ENCODE measurements at places on chromosomes 1 and 21.
A peak's percentile ranks its signal among the peaks of the same experiment; 100 is the strongest.

- DNase-seq, result no peak
Observed at GRCh38 chr21:21690068-21690665, 692.0 kb downstream of the NCAM2 start.

GRCh38 chr1:15870421-15870820, 22.9 kb downstream of the SPEN start:
- DNase-seq, result no peak

DNA sequence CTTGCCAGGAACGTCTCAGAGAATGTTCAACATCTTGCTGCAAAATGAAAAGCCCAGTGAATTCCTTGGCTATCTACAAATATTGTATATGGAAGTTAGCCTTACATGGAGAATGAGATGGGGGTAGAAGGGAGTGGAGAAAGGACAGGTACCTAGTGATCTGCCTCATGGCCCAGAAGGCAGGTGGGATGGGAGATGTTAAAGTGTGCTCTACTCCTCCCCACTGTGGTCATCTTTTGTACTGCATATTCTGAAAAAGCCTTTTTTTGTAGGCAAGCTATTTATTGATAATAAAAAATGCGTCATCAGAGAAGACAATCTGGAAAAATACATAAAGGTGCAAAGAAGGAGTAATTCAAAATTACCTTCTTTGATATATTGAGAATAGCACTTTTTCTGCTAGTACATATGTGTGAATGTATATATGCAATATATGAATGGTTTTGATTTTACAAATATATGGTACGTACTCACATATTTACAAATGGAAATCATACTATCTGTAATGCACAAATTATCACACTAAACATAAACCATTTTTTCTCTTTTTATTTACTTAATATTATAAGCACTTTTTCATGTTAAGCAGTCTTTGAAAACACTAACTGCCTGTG, 19.1 kb upstream of the SLC5A9 start:
- no peak for DNase-seq

DNA sequence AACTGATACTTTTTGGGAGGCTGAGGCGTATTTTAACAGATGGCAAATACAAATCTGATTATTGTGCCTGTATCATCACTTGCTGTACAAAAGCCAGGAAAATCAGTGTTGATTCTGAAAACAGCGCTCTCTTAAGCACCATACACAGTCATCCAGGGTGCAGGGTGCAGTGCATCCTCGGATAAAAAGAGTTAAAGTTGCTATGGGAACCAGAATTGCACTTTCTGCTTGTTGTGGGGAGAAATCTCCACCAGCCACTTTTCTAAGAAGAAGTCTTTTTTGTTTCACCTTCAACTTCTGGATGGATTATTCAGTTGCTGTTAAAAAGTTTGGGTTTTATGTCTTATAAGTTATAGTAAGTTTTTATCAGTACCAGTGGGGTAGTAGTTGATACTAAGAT, 3.8 kb downstream of the LAMC1 start:
- DNase-seq, result no peak

GRCh38 chr1:201019321-201019977, 4.1 kb downstream of the KIF21B start:
- DNase-seq, result peak; percentile 92

DNA sequence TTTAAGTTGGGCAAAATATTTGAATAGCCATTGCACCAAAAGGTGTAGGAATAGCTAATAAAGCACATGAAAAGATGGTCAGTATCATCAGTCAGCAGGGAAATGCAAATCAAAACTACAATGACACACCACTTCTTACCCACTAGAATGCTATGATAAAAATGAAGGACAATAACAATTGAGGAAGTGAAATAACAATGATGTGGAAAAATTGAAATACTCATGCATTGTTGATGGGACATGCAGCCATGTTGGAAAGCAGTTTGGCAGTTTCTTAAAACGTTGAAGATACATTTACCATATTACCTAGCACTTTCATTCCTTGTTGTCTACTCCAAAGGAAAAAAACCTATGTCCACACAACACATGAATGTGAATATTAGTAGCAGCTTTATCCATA, 28.4 kb downstream of the HSD3B1 start:
- DNase-seq, result no peak

GRCh38 chr1:34645109-34645688, 109.6 kb upstream of the GJB5 start:
- DNase-seq, result no peak

DNA sequence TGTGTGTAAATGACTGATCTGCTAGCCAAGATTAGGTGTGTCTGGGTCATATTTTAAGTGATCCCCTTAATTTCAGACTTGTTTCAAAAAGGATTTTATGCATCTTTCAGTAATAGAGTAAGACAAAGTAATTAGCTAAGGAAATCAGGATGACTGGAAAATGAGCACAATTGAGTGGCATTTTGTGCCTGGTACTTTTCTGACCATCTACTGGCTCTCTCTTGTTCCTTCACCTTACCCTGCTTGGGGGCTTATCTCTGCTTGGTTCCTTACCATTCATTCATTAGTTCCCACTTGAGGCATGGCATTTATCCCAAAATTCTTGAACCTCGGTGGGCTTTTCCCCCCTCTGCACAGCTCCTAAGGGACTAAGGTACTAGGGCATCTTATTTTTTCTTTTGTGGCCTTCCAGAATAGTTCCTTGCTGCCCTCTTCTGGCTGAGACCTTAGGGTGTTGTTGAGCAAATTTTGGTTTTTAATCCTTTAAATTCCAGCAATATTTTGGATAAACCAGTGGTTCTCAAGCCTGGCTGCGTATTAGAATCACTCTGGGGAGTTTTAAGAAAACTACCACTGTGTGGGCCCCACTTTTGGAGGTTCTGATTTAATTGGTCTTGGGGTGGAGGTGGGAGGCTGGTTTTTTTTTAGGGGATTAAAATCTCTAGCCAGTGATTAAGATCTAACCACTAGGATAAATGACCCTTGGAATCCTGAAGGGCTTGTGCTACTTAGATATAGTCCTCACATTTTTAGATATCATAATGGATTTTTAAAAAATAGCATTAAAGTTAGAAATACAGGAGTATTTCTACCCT, 50.8 kb downstream of the HS2ST1 start:
- DNase-seq, result peak; percentile 32

DNA sequence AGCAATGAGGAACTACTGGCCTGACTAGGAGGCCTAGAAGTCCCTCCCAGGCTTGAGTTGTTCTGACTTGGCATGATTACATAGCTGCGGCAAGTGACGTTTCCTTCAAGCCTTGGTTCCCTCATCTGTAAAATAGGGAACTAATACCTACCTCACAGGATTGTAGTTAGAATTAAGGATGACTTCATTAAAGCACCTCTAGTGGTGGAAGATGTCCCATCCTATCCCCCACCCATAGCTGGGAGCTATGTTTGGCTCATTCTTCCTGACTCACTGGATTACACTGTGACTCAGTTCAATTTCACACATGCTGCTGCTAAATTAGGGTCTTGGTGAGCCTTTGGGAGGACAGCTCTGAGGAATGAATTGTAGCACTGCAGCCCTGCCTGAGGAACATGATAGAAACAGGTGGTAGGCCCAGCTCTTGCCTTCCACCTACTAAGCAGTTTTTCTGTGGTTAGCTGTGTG, 6.0 kb upstream of the SHISA4 start:
- DNase-seq, result no peak

DNA sequence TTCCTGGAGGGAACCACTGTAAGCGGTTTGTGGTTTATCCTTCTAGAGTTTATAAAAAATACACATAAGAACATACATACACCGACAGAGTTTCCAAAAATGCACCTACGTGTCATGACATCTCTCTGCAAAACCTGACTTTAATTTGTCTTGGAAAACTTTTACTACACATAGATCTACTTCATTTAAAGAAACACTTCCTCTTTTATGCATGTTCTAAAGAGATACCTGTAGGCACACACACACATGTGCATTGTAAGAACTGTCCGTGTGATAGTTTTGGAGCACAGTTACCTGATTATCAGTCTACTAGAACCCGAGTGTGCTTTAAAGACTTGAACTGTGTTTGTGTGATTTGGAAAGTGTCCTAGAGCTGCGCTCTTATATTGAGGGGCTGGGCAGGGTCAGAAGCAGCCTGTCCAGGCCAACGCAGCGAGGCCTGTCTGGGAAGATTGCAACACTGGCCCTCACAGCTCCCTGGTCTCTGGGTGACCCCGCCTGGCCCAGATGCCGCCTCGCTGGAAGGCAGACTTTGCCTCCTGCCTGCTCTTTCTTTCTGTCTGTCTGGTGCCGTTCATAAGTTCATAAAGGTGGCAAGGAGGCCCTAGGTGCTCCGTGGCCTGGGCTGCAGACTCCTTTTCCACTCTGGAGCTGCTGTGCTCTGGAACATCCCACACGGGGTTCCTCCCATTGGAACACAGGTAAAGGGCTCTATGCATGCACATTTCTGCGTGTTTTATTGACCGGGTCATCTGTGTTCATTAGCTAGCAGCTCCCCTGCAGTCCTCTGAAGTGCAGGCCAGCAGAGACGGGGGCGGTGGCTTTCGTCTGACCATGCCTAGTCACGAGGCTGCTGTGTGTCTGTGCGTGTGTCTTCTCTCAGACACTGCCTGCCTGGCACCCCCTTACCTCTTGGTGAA, 46.3 kb downstream of the AGPAT3 start:
- DNase-seq, result no peak

- no peak for DNase-seq
Observed at GRCh38 chr1:157155658-157156057, 17.5 kb upstream of the ETV3 start.

DNA sequence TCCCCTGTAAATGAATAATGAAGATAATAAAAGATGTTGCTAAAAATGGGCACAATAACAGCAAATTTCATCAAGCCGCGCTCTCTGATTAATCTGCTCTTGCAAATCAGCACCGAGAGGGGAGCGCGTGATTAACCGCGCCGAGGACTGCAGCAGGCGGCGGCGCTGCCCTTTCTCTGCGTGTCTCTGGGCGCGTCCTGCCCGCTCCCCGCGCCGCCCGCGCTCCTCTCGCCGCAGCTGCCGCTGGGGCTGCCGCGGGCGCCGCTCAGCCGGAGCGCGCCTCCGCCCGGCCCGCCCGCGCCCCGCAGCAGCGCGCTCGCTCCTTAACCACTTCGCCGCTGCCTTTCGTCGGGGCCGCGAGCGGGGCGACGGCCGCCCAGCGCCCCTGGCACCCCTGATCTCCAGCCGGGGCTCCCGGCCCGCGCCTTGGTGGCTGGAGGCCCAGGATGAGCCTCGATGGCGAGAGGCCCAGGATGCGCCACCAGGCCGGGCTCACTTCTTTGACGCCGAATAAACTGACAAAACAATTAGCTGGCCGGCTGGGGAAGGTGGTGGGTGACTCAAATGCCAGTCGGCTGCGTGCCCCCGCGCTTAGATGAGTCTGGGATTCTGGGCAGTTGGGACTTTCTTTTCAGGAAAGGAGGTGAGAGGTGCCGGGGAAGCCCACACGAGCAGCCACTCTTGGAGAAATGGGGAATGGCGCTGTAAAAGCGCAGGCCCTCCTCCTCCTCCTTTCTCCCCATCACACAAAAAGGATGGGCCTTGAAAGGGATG, 221.4 kb upstream of the PKN2 start:
- no peak for DNase-seq

GRCh38 chr1:3433596-3434320, 20.7 kb upstream of the ARHGEF16 start:
- no peak for DNase-seq

DNA sequence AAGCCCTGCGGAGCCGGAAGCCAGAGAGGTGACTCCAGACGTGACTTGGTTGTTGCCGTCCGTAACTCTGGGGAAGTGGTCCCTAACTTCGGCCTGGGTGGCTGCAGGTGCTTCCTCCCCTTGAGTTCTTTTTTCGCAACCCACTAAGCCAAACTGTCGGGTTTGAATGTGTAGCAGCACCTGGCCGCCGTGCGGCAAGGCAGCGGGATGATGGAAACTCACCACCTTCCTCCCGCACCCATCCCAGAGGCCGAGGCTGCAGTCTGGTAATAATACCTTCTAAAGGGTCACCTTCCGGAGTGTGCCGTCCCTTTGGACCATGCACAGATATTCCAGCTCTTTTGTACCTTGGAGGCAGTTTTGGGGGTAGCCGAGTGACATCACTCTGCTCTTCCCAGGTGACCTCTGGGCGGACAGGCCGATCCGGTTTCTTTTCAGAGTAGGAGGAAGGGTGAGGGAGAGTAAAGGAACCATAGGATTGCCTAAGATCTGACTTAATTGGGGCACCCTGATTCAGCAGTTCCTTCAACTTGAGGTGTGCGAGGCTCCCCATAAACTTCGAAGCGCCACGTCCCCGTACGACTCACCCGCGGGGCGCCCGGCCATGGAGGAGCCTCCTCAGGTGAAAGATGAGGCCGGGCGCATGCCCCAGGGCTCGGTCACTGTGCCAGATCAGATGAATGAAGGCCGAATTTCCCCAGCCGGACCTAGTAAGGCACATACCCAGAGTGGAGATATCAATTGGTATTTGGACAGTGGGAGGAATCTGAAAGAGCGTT, 1.0 kb downstream of the KCNK1 start:
- DNase-seq, result no peak

- DNase-seq, result no peak
Observed at GRCh38 chr1:210417881-210418280, 89.2 kb downstream of the HHAT start.

DNA sequence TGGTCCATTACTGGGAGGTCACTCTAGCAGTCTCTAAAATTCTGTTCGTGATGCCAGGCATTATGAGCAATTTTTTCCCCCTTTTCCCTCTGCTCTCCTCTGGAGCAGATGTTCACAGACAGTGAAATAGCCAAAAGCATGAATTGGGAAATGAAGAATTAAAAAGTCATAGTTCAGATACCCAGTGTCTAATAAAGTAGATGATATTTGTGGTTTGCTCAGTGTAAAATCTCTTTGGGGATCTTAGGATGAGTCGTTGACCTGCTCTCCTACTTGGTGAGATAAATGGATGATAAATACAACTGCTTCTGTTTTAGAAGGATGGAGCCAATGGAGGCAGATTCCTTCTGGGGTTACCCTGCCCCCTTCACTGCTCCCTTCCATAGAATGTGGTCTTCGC, 56.3 kb downstream of the KIAA0040 start:
- no peak for DNase-seq

DNA sequence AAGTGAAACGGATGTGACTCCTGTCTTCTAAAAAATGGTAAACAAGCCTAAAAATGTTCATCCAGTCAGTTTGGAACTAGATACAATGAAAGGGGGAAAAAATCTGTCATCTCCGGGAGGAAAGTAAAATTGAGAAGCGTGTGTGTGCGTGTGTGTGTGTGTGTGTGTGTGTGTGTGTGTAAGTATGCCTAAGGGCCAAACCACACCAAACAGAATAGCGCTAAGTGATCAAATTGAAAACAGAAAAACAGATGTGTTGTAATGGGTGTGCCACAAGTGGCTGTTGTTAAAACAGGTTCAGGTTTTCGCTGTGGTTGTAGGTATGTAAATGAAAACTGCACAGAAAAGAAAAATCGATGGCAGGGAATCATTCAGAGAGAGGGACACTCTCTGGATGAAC, 106.7 kb downstream of the RNF220 start:
- no peak for DNase-seq

GRCh38 chr1:62433861-62434617, 2.8 kb upstream of the USP1 start:
- no peak for DNase-seq
